Naive thymus-derived CD4-positive, alpha-beta T cell (primary cell): ENCODE measurements at places on chromosomes 1 and 21.

DNA sequence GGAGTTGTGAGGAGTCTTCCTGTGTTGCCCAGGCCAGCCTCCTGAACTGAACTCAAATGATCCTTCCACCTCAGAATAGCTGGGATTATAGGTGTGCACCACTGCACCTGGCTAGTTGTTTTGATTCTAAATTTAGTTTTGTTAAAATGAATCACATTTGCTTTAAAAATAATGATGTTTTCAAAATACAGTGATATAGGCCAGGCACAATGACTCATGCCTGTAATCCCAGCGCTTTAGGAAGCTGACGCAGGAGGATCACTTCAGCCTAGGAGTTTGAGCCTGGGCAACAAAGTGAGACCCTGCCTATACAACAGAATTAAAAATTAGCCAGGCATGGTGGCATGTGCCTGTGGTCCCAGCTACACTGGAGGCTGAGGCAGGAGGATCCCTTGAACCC, 24.3 kb downstream of the RTCA start:
- no peak for DNase-seq

GRCh38 chr21:42164818-42165217, 54.1 kb upstream of the ABCG1 start:
- DNase-seq, result no peak

DNA sequence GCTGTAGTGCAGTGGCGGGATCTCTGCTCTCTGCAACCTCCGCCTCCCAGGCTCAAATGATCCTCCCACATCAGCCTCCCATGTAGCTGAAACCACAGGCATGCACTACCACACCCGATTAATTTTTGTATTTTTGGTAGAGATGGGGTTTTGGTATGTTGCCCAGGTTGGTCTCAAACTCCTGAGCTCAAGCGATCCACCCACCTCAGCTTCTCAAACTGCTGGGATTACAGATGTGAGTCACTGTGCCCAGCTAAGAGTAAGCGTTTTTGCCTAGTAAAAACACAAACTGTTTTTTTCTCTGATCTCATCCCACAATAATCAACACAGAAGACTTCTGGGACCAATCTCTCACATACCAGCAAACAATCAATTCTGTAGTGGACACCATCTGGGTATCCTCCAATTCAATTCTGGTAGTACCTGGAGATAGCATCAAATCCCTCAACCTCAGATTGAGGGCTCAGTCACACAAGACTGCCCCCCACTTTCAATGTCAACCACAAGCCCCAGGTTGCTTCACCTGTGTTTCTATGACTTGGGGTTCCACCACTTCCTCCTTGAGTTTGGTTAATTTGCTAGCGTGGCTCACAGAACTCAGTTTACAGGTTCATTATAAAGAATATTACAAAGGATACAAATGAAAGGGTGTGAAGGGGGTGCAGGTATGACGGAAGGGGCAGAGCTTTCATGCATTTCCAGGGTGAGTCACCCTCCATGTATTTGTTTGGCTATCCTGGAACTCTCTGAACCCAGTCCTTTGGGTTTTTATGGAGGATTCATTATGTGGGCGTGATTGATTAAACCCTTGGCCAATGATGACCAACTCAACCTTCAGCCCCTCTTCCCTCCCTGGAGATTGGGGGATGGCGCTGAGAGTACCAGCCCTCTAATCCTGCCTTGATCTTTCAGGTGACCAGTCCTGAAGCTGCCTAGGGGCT, 40.0 kb upstream of the RHOU start:
- no peak for DNase-seq

DNA sequence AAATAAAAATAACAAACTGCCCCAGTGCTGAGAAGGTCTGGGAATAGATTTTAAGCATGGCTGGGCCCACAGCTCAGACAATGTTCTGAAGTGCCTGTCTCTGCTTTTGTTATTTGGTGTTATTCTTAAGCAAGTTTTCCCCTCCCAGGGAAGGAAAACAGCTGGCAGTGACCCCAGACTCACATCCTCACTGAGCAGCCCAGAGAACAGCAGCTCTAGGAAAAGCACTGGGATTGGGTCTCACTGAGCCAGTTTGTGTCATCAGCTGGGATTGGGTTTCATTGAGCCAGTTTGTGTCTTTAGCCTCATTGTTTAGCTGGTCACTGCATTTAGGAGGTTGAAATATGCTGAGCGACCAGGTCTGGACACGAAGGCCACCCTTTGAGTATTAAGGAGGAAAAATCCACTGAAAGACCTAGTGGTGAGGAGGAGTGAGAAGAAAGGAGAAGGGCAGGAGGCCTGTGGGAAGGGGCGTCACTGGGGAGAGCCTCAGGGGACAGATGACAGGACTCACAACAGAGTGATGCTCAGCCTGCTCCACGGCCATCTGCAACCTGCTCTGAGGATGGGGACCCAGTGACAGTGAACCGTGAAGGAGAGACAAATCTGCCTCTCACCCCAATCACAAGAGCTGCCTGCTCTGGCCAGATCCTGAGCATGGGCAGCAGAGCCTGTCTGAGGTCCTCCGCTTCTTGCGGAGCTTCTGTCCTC, 103.8 kb downstream of the TOMM20 start:
- no peak for DNase-seq

GRCh38 chr1:147605591-147605990, 64.3 kb downstream of the BCL9 start:
- no peak for DNase-seq

GRCh38 chr1:12453400-12454343, 164.3 kb downstream of the DHRS3 start:
- no peak for DNase-seq

DNA sequence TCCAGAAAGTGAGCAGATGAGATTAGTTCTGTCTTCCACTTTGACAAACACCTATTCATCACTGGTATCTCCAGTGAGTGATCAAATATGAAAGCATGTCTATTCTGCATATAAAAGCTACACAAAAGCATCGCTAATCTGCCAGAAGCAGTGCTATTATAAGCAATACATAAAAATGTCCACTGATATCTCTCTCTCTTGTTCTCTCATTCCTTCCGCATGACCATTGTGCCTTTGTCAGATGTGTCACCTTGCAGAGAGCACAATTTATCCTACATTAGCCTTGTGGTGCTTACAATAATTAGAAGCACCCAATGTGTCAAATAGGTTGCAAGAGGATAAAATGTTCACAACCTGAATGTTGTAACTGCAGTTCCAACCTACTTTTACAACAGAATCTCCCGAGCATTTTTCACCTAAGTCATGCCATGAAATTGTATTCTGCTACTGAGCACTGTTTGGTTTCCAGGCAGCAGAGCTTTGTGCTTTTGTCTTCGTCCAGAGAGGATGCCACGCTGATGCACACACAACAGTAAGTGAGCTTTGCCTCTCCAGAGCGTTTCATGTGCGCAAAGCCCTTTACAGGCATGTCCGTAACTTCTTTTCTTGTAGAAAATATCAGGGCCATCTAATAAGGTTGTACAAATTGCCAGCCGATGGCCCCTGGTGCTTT, 198.7 kb upstream of the PLD5 start:
- DNase-seq, result no peak

GRCh38 chr1:247085310-247085709, 6.7 kb upstream of the ZNF670 start:
- DNase-seq, result no peak
